ENCODE measurements at places on chromosomes 4 and X.
A peak's percentile ranks its signal among the peaks of the same experiment; 100 is the strongest.

- DNase-seq, result no peak
Observed at GRCh38 chr4:138673053-138673452, 342.5 kb upstream of the NOCT start.

DNA sequence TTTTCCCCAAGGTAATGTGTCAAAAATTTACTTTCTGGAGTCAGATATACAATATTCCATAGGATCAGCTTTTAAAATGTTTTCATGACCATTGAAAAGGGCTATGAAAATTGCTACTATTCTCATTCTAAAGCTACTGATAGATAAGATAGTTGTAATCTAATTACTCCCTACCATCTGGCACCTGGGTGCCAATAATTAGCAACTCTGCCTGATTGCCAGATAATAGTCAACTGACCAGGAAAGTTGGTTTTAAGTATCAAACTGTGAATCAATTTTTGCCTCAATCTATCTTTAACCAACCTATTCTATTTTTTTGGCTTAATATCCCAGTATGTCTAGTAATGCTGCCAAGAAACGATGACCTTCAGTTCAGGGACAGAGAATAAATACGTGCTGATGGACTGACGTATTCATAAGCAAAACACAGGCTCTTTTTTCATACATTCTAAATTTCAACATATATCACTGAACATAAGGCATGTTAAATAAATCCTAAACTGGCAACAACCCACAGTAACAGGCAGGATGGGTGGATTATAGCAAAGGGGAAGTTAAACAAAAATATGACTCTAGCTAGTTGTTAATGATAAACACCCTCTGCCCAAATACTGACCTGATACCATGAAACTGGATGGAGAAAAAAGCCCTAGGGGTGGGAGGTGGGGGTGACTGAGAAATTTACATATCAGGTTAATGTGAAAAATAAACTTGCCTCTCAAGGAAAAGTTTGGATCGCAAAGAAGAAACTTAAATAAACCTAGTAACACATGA lies 18.2 kb downstream of the SH3RF1 start:
- no peak for DNase-seq

DNA sequence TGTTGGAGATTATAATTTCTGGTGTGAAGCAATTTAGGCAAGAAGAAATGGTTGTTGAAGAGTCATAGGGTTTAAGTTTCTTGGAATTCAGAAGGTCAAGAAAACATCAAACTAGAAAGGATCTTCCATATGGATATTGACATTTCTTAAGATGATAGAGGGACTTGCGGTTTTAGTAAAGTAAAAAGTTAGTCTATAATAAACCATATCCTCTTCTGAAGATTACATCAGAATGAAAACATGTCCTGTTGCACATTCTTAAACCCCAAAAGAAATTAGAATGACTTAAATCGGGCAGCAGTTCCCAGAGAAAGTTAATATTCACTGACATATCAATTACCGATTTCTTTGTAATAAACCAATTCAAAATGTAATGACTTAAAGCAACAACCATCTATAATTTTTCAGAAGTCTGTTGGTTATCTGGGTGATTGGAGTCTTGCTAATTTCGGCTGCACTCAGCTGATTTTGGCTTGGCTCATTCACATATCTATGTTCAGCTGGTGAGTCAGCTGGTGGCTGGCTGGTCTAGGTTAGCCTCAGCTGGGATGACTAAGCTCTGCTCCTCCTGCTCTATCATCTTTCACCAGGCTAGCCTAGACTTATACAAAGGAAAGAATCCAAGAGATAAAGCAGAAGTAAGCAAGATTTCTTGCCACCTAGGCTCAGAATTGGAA lies 24.4 kb upstream of the DYNLT3 start:
- DNase-seq, result peak; percentile 35

GRCh38 chr4:83677656-83678055 lies 141.7 kb downstream of the GPAT3 start:
- no peak for DNase-seq

DNA sequence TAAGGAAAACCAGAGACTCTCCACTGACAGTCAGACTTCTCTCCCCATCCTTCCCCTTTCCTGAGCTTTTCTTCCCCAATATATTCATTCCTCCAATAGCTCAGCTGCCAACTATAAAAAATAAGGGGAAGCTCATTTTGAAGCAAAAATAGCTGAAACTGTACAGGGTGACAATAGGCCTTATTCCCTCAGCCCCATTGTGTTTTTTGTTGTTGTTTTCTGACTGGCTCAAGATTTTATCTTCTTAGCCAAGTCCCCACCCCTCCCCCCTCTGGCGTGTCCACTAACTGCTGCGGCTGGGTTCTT lies 26.2 kb downstream of the PRPS1 start:
- DNase-seq, result no peak

GRCh38 chr4:106315476-106315967 lies 487 bp downstream of the TBCK start:
- DNase-seq, result peak; percentile 51

DNA sequence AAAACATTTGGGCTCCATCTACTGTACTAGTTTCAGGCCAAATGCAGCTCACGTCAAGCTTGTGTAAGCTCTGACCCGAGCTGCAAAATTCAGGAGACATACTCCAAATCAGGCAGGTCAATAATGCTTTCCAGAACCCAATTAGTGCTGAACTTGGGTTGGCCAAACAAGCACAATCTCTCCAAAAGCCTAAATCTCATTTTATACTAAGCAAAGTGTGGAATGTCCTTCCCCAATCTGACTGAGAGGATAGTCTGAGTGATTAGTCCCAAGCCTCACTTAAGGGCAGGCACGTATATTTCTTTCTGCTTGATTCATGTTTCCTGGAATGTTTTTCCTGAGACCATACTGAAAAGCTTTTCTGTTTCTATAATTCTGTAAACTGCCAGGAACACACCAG lies 79.9 kb downstream of the NKX6-1 start:
- no peak for DNase-seq

- no peak for DNase-seq
Observed at GRCh38 chrX:53768451-53768850, 81.9 kb upstream of the HUWE1 start.

- DNase-seq, result no peak
Observed at GRCh38 chrX:109952985-109953905, 49.7 kb upstream of the TMEM164 start.

GRCh38 chr4:38523524-38524448 lies 140.2 kb upstream of the KLF3 start:
- DNase-seq, result peak; percentile 68

- no peak for DNase-seq
Observed at GRCh38 chr4:92305878-92306520, 2.2 kb downstream of the GRID2 start.

DNA sequence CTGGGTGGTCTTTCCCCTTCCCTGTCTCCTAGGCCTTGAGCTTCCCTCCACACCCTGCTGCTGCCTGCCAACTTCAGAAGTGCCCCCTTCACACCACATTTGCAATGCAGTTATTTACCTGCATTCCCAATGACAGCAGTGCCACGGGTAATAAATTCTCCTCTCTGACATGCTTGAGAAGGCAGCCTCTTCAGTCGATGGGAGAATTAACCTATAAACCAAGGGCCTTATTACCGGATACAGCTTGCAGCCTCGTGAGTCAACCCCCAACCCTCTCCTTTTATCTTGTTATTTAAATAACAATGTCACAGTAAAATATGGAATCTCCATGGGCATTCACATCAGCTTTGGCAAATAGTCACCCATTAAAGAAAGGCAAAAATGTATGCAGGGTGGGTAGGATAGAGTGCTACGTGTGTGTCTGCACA lies 34.7 kb upstream of the LGI2 start:
- no peak for DNase-seq

- DNase-seq, result no peak
Observed at GRCh38 chrX:103092942-103093341, at the start of gene NXF3. TSS of gene NXF3 (minus strand) at chrX:103093143. CDS start at chrX:103093023, 120 bp downstream.

GRCh38 chr4:3759236-3759635 lies 6.9 kb upstream of the ADRA2C start:
- no peak for DNase-seq

- no peak for DNase-seq
Observed at GRCh38 chr4:13963601-13964000, 336.1 kb upstream of the BOD1L1 start.

DNA sequence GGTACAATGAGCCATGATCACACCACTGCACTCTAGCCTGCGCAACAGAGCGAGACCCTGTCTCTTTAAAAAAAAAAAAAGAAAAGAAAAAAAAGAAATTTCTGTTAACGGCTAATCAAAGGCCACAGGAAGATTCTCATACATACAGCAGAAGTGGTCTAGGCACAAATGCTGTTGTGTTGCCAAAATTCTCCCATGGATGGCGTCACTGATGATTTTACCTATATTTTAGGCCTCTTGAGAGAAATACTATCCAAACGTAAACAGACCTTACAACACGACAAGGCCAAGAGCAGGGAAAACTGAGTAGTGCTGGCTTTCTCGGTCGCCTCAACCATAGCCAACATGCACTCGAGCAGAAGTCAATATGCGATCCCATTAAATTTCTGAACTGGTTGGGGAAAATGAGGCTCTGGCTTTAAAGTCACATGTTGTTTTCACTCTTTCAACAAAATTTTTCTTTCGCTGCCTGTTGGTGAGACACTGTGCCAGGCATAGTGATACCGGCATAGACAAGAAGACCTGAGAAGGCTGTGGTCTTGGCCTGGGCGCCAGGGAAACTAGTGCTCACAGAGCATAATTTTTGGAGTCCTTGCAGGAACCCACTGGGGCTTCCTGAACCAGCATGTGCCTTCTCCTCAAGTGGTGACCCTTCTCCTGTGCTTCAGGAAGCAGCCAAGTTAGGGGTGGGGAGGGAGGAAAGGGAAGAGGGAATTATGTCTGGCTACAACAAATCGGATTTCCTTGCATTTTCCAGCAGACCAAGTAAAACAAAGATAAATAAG lies 20.6 kb downstream of the SH3KBP1 start:
- peak; percentile 17 for DNase-seq

- DNase-seq, result no peak
Observed at GRCh38 chr4:77031544-77031943, 44.2 kb downstream of the CCNI start.

GRCh38 chr4:84379917-84380641 lies 119.0 kb downstream of the NKX6-1 start:
- DNase-seq, result no peak

DNA sequence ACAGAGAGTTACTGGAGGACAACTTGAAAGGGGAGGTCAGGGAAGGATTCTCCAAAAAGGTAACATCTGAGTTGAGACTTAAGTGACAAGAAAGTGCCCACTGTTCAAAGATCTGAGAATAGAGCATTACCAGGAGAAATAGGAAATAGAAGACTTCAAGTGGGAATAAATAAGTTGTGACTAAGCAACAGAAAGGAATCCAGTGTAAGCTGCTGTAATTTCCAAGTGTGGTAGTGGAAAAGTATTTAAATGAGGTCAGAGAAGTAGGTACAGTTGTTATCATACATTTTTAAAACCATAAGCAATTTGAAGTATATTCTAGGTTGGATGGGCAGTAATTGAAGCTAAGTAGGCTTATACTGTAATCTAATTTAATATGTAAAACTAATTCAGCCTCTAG lies 211.9 kb downstream of the FBXO8 start:
- DNase-seq, result no peak

- DNase-seq, result no peak
Observed at GRCh38 chr4:74410272-74410671, 34.7 kb upstream of the AREG start.

DNA sequence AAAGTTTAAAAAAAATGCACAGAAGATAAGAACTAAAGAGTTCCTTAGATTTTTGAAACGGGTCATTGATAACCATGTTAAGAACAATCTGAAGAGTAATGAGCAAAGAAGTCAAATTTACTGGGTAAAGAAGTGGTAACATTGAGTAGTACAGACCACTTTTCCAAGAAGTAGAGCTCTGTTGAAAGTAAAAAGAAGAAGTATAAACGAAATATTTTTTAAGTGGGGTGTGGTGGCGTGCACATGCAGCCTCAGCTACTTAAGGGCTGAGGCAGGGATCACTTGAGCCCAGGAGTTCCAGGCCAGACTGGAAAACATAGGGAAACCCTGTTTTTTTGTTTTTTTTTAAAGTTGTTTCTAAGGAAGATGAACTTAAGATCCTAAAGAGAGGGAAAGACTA lies 68.5 kb downstream of the UBA6 start:
- DNase-seq, result no peak

- no peak for DNase-seq
Observed at GRCh38 chr4:120007191-120007871, 59.3 kb downstream of the MAD2L1 start.

DNA sequence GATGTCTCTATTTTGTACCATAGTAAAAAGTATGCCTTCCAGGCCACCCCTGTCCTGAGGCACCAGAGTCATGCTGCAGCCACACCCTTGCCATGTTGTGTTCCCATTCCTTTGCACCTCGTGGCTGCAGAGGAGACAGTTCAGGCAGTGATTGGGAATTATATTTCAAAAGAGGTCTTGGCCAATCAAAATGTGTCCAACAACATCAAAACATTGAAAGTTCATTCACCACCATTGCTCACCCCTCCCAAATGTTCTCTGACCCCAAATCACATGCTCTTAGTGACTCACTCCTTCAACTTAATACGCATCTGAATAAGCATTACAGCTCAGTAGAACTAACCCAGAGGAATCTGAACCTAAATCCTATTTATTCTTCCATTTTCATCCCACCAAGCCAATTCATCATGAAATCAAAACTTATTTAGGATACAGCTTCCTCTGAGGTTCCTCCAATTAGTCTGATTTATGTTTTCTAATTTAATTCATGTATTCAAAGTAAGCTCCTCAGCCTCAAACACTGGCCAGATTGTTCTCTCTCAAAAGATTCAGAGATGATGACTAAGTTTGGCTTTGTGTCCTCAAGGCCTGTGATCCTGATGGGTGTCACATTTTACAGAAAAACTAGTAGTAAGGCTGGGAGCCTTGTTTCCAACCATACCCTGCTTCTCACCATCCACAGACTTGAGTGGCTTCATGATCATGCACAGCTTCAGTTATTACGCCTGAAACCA lies 323.2 kb upstream of the INTU start:
- no peak for DNase-seq

DNA sequence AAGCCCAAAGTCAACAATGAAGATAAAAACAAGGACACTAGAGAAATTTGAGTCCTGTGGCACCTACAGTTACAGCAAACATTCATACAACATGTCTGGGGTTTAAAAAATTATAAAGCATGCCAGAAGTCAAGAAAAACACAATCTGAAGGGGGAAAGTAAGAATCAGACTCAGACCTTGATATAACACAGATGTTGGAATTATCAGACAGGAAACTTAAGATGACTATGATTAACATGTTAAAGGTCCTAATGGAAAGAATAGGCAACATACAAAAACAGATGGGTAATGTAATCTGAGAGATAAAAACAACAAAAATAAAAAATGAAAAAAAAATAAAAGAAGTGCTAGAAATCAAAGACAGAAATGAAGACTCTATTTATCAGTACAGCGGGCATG lies 446.5 kb downstream of the SPRY1 start:
- DNase-seq, result no peak

GRCh38 chr4:120228086-120228485 lies 161.4 kb upstream of the MAD2L1 start:
- DNase-seq, result no peak

GRCh38 chrX:66053414-66053813 lies 13.5 kb upstream of the VSIG4 start:
- DNase-seq, result no peak

- DNase-seq, result peak; percentile 70
Observed at GRCh38 chrX:39309018-39309635, 507.9 kb downstream of the MID1IP1 start.

GRCh38 chr4:68344049-68344448 lies 5.8 kb downstream of the YTHDC1 start:
- no peak for DNase-seq

- no peak for DNase-seq
Observed at GRCh38 chr4:53039741-53040458, 177.8 kb downstream of the RASL11B start.

GRCh38 chr4:42519803-42520417 lies 122.6 kb downstream of the SHISA3 start:
- DNase-seq, result peak; percentile 55
